NCI-H1092 (cell line): ENCODE measurements at places on chromosomes 3 and 15.

- no peak for DNase-seq
These were observed 261.0 kb downstream of the MFSD1 start for GRCh38 chr3:159062734-159063410.

- no peak for DNase-seq
These were observed 44.5 kb downstream of the GBE1 start for GRCh38 chr3:81716870-81717509.

DNA sequence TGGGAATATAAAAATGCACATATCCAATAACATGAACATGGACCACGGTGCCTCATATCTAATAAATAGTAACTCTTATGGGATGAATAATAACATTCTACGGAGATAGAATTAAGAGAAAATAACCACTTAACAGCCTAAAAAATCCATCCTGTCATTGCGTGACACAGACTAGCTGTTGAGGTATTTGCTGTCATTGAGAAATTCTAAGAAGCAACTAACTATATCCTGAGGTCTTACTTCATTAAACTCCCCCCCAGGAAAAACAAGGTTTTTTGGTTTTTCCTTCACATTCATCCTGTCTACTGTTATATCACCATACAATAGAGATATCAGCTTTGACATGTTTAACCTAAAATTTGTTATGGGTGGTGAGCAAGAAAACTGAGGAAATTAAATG, 14.3 kb downstream of the CEP152 start:
- DNase-seq, result no peak

GRCh38 chr3:152428577-152428976, 159.8 kb downstream of the MBNL1 start:
- DNase-seq, result no peak

DNA sequence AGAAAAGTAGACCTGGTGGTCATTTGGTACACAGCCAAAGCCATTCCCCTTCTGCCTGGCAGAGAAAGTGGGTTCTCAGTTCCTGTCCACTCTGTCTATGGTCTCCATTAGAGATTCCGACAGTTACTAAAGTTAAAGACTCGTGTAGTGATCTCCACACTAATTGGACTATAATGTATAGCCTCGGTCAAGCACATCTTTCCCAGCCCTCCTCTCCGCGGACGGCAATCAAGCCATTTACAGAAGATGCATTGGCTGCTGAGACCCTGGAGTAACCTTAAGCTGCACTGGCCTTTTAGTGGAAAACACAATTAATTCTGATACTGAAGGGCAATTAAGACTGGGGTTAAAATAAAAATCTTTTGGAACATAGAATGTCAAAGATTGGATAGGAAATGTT, 865.3 kb downstream of the MCTP2 start:
- no peak for DNase-seq

DNA sequence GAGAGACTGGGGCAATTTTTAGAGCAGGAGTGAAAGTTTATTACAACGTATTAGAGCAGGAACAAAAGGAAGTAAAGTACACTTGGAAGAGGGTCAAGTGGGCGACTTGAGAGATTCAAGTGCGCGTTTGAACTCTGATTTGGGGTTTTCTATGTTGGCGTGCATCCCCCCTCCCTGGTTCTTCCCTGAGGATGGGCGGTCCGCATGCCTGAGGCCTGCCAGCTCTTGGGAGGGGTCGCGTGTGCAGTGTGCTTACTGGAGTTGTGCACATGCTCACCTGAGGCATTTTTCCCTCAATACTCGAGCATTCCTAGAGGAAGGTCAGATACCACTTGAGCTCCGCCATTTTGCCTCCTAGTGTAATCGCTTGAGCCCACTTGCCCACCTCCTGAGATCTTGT, 10.4 kb upstream of the CHAC1 start:
- no peak for DNase-seq

- no peak for DNase-seq
These were observed 367.8 kb upstream of the IL12A start for GRCh38 chr3:159620873-159621272.

DNA sequence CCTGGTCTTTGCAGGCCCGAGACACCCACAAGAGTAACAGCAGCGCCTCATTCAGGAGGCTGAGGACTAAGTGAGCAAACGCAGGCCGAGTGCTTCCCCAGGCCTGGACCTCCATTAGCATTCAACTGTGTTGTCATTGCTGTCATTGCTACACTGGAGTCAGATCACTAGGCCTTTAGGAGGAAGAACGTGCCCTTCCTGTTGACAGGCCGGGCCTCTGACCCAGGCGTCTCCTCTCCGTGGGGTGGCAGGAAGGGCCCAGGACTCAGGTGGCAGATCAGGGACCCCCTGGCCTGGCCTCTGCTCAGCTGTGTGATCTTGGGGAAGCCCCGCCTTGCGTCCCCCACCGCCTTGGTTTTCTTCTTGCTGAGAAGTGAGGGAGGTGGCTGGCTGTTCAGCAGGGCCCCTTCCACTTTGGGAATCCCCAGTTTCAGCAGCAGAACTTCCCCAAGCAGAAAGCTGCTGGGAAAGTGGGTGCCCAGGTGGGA, 19.1 kb downstream of the ZDHHC19 start:
- no peak for DNase-seq

GRCh38 chr3:138479438-138479863, 45.0 kb downstream of the ESYT3 start:
- DNase-seq, result peak; percentile 19

DNA sequence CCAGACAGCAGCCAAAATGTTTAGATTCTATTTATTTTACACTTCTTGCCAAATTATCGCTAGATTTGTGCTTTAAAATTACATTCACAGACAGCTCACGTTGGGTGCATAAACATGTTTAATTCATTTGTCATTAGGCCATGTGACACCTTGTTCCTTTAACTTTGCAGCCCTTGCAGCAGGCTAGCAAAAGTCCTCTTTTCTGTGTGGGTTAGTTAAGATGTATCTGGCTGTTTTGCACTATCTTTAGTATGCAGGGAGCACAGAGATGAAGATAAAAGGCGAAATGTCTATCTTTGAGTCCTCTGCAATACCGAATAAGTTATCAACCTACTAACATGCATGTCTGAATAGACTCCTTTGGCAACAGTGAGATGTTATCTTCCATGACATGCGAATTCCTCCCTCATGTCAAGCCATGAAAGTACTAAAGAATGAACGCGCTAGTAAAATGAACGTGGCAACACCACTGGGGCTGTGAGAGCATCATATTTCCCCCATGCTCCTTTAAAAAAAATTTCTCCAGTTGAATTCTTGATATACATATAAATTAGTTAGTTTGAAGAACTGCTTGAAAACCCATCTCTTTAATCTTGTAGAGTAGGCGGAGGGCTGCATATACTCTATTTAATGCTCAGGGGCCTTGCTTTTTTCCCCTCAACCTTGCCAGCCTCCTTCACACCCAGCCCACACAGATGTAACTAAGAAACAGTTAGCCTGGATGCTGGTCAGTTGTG, 620.4 kb upstream of the NR2F2 start:
- no peak for DNase-seq

- no peak for DNase-seq
These were observed 108.9 kb upstream of the PLSCR4 start for GRCh38 chr3:146359841-146360240.

DNA sequence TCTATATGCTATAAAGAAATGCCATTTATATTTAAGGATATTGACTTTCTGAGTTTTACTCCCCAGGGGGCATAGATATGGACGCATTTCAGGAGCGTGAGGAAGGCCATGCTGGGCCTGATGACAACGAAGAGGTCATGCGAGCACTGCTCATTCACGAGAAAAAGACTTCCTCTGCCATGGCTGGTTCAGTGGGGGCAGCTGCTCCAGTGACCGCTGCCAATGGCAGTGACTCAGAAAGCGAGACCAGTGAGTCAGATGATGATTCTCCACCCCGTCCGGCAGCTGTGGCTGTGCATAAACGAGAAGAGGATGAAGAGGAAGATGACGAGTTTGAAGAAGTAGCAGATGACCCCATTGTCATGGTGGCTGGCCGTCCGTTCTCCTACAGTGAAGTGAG, 38.4 kb downstream of the GTF2E1 start:
- no peak for DNase-seq

DNA sequence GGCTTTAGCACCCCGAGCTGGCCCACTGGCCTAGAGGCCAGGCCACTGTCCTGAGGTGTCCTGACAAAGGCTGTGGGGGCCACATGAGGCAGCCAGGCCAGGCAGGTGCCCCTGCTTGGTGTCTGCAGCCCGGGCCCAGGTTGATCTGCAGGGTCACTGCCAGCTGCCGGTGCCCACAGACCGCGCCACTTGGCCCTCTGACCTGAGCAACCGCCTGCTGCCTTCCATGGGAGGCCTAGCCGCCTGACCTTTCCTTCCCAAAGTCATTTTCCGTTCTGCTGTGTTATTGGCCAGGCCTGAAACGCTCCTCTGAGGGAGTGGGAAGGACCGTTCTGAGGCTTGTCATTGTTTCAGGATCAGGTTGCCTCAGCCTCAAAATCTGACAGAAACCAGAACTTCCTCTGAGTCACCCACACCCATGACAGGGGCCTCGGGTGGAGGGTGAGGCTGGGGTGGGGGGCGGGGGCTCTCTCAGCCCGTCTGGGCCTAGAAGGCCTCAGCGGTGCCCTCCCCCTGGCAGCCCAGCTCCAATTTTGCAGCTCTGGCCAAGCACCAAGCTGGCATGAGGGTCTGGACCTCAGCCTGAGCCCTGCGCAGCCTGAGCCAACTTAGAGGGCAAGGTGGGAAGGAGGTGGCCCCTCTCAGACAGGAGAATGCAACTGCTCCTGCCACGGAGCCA, 140.7 kb upstream of the MEF2A start:
- DNase-seq, result no peak

DNA sequence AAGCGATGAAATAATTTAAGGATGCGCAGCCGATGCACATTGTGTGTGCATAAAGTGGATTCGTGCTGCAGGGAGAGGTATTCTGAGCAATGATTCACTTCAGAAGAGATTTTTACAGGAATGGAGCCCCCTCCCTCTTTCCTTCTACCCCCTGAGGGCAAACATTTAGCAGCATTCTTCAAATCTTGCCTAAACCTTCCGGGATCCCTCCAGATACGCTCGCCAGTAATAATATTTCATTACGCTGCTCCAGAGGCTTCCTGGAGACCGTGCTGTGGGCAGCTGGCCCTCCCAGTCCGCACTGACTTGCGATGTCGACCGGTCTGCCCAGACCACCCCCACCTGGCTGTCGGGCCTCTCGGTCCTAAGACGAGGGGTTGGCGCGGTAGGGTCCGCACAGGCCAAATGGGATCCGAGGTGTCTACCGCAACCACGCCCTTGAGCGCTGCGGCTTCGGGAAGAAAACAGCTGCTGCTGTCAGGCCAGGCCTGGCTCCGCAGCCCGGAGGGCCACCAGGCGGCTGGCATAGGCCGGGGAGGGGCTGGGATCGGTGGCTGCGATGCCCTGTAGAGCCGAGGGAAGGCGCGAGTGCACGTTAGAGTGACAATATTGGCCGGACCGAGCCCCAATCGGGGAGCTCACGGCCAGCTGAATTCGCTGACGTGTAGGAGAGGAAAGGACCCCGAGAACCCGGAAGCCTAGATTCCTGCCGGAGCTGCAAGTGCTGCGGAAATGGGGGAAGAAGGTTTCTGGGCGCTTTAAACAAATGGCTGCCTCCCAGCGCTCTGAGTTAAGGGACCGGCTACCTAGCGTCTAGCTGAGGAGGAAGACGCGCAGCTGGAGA, 14.3 kb downstream of the ZIC4 start:
- DNase-seq, result no peak

DNA sequence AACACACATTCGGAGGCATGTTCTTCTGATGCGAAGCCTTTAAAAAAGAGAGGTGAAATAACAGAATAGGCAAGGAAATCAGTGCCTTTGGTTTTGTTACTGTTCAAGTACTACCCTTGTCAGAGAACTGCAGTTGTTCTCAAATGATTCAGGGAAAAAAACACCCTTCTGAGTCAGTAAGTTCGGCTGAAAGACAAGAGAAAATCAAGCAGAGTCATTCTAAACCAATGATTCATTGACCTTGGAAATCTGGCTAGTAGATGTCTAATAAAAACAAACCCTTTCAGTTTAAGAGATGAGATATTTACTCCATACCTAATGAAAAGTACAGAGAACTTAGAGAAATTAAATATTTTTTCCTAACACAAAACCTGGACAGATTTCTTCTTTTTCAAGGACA, 72.7 kb upstream of the ABI3BP start:
- DNase-seq, result no peak
